ENCODE measurements at places on chromosomes 1 and 21.

GRCh38 chr1:110188035-110188618 lies 22.0 kb upstream of the KCNC4 start:
- no peak for DNase-seq

- DNase-seq: no peak
Observed at GRCh38 chr1:189431447-189431846, 1046.2 kb downstream of the BRINP3 start.

DNA sequence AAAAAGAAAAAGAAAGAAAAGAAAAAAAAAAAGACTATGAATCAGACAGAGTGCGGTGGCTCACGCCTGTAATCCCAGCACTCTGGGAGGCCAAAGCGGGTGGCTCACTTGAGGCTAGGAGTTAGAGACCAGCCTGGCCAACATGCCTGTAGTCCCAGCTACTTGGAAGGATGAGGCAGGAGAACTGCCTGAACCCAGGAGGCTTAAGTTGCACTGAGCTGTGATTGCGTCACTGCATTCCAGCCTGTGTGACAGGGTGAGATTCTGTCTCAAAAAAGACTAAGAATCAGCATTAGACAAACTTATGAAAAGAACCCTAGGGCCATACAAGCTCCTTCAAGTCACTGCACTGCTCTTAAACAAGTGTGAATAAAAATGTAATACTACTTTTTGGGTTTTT lies 16.9 kb downstream of the PSMB4 start:
- no peak for DNase-seq

GRCh38 chr1:155596864-155597263 lies 13.2 kb upstream of the MSTO1 start:
- DNase-seq: no peak

DNA sequence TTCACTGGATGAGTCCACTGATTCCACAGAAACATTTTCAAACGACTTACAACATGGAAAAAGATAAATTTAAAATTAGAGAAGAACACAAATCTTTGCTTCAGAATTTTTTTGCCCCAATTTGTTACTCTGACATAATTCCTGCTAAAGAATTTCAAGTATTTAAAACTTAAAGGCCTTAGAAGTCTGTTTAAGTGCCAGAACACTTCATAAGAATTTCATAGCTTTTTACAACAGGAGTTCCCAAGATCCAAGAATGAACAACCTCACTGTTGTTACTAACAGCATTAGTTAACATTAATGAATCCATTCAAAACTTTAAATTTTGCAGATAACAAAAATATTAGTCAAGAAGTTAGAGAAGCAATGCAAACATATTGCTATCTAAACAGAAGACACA lies 31.7 kb downstream of the ARHGAP29 start:
- DNase-seq: no peak

- DNase-seq: no peak
Observed at GRCh38 chr1:17576519-17576853, 37.0 kb downstream of the ARHGEF10L start.

DNA sequence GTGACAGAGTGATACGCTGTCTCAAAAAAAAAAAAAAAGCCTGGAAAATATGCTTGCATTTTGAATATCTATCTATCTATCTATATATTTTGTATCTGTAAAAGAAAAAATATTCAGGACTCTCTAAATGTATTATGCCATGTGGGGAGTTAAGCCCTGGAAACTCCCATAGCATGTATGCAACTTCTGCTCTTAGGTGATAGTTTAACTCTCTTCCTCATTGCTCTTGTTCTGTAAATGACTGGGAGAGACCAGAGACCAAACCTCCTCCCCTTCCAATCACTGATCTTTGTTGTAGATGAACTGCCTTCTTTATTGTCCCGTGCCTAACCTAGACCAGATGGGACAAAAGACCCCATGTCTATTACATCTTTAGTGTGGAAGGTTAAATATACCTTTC lies 37.6 kb upstream of the CAMTA1 start:
- no peak for DNase-seq

GRCh38 chr21:31290765-31291164 lies 53.3 kb downstream of the TIAM1 start:
- DNase-seq: no peak

GRCh38 chr1:178308438-178308837 lies 188.3 kb downstream of the CLEC20A start:
- no peak for DNase-seq

DNA sequence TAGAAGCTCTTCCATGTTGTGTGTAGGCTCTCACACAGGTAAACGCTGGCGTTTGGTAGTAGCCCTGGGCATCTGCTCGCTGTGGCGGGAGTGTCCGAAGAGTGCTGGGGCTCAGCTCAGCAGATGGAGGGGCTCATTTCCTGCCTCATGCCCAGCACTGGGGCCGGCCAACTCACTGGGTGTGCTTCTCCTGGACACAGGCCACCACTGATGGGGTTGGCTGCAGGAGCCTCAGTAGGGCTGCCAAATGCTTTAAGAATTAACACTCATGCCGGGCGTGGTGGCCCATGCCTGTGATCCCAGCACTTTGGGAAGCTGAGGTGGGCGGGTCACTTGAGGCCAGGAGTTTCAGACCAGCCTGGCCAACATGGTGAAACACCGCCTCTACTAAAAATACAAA lies 20.9 kb downstream of the UQCRHL start:
- no peak for DNase-seq

DNA sequence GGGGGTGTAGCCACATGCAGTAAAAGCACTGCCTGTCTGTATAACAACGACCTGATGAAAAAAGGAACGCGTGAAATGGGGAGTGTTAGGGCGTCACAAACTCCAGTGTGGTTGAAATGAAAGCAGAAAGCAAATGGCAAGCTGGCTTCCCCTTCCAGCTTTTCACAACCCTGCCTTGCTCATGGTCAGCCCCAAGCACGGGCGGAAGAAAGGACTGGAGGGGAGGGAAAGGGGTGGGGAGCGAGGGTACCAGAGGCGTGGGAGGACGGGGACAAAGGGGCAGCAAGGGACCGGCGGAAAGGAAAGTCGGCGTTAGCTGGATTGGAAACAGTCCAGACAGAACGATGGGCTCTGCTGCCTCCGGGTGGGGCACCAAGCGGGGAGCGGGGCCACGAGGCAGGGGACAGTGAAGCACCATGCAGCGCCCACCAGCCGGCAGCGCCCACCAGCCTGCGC lies 9.6 kb downstream of the VPS26C start:
- DNase-seq: no peak

DNA sequence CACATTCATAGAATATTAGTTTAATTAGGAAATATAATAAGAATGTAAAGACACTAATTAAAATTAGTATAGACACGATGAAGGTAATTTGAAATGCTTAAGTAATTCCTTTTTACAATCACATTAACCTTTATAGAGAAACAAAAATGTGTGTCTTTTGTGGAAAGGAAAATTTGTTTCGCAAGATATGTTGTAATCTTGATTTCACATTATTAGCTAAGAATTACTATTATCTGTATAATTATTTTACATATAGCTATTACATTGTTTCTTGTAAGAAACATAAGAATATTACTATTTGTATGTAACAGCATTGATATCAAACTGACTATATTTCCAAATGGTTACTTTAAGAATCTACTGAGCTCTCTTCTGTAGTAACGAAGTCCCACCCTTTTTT lies 111.2 kb downstream of the PTPRC start:
- DNase-seq: no peak

GRCh38 chr1:3885611-3886010 lies 14.5 kb downstream of the C1orf174 start:
- DNase-seq: no peak

GRCh38 chr1:2158272-2158671 lies 36.3 kb downstream of the FAAP20 start:
- no peak for DNase-seq

DNA sequence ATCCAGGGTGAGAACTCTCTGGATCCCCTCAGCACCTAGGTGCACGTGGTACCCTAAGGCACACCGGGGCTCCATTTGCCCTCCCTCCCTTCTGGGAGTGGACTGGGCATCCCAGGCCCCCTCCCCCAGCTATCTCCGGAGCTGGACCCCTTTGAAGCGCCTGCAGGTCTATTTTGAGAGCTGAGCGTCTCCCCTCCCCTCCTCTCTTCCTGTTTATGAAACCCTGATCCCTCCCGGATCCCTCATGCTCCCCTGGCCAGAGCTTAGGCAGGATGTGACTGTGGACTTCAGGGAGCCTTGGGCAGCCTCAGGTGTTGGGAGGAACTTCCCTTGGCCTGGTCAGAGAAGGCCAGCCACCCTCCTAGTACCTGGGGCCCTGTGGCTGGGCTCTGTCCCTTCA lies 10.2 kb downstream of the RPS6KA1 start:
- DNase-seq: no peak

DNA sequence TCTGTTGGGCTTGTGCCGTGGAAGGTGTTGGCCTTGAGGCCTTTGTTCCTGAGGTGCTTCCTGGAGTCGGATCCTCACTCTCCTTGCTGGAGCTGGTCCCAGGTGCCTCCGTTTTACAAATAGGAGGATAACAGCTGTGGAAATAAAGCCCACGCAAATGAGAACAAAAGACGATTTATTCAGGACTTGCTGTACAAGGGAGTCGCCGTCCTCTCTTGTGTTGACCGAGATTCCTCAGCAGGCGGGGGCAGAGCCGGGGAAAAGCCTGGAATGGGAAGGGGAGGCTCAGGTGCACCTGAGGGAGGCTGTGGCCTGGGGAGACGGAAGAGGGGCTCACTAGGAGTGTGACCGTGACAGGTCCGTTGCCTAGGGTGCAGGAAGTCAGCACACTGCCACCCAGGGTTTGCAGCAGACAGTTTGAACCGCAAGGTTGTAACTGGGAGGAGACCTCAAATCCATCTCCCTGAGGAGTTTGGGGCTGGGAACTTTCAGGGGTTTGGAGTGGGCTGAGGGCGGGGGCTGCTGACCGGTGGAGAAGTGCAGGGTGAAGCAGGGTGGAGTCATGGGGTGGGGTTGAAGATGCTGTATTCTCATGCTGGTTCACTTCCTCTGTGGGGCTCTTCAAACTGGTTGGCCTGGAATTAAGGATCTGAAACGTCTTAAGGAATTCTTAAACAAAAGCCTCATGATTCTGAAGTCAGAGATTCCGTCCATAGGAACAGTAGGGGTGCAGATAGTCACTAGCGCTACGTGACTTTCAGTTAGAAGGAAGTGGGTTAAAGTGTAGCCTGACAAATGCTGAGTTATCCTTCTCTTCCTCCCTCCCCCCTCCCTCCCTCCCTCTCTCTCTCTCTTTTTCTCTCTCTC lies 2.6 kb upstream of the CSTB start:
- DNase-seq: no peak

DNA sequence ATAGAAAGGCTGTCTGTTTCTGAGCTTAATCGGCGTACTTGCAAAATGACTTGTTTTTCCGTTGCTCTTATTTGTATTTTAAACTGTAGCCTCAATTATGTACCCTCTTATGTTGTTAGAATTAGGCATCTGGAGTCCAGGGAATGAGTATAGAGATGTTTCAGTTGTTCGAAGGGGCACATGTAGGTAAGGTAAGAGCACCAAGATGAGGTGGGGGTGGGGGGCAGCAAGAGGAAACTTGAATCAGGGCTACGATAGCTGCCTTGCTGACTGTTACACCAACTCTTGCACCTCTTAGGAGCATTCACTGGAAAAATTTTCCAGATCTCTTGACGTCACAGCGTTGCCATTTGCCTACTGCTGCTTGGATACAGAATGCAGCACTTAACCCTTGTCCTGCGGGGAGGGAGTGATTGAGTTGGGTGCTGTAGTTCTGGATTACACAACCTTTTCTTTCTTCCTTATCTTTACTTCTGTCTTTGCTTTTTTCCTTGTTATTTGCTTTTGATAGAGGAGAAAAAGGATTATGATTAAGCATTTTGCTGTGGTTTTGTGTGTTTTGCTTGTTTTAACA lies 3.2 kb downstream of the ATP1B1 start:
- DNase-seq: no peak

DNA sequence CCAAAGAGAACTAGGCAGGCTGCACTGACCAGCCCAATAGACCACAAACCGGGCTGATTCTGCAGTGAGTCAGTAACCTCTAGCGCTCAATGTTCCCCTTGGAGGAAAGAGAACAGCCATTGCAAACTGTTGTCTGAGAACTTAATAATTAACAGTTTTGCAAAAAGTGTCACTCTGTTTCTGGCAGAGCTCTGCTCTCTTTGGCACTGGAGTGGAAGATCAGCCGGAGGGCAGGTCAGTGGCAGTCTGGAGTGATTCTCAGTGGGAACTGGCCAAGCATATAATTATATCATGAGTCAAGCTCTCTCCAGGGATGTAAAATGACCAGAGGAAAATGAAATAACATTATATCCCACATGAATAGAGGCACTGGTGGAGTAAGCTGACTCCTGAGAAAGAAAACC lies 238.3 kb downstream of the HLX start:
- no peak for DNase-seq

- no peak for DNase-seq
Observed at GRCh38 chr1:31782421-31783410, 18.6 kb upstream of the ADGRB2 start.

- DNase-seq: no peak
Observed at GRCh38 chr1:907611-908451, 15.9 kb upstream of the SAMD11 start.

- DNase-seq: no peak
Observed at GRCh38 chr1:153560771-153561465, 4.7 kb downstream of the S100A2 start.

DNA sequence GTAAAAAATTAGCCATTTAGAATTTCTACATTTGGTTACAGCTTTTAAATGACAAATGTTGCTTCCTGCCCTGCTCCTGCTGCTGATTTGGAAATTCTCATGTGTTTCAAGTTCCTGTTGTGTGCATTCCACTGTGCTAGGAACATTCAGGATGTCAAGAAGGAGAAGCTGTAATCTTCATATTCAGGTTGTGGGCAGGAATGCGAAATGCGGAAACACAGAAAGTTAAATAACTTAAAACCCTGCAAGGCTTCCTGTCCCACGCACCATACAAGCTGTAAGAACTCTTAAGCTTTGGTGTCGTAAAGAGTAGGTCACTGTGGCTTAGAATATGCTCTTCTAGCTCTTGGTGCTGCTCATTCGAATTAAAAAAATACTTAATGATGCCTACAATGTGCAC lies 52.6 kb downstream of the S100B start:
- no peak for DNase-seq

- DNase-seq: peak; percentile 32
Observed at GRCh38 chr1:40709100-40709801, 17.7 kb downstream of the NFYC start.

GRCh38 chr1:109040989-109041620 lies 797 bp downstream of the WDR47 start:
- DNase-seq: no peak

DNA sequence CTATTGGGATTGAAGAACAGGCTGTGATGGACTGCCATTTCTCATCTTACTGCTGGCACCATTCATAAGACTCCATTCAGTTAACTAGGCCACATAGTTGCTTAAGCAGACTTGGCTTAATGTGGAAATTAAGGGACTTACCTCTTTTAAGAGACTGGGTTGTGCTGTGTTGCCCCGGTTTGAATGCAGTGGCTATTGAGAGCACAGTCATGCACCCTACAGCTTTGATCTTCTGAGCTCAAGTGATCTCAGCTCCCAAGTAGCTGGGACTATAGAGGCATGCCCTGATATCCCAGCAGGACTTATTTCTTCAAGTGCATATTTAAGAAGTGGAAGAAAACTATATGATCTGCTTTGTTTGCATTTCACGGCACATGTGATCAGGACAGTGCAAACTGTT lies 181.1 kb downstream of the RASAL2 start:
- no peak for DNase-seq

Measured in GM18507 (cell line).